ENCODE measurements at places on chromosomes 2 and 18.

DNA sequence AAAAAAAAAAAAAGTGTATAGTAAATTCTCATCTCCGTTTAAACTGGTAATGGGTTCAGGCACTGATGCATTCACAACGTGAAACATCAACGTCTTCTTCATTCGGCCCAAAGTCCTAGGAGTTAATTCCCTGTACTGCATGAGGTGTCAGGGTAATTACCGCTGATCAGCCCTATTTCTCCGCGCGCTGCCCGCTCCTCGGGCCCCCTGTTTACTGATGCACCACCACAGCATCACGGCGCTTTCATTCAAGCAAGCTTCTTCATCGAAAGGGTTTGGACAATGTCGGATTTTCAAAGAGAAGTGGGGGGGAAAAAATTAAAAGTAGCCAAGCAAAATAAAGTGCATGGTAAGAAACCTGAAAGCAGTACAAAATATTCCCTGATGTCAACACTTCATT, 352.0 kb upstream of the POU3F3 start:
- DNase-seq, result no peak

DNA sequence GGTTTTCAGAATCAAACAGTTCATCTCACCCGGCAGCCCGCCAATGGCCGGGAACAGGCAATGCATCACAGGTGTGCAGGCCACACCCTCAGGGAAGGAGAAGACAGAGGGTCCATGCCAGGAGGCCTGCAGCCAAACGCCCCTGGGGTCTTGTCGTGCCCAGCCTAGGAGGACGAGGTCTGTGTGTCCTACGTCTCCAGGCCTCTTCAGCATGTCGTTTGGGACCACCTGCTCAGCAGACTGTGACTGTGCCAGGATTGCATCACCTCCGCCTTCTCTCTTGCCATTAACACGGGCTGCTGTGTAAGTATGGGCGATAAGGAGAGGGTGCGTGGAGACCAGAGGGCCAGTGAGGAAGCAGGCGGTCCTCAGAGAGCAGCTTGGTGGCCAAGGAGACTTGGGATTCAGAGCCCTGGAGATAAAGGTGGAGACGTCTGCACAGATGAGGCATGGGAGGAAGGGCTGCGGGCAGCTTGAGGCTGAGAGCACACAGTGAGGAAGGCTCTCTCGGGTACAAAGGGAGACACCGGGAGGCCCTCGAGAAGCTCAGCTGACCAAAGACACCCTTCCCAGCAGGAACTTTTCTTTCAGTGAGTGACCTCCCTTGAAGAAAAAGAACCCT, 37.4 kb upstream of the KLHL29 start:
- DNase-seq, result no peak

DNA sequence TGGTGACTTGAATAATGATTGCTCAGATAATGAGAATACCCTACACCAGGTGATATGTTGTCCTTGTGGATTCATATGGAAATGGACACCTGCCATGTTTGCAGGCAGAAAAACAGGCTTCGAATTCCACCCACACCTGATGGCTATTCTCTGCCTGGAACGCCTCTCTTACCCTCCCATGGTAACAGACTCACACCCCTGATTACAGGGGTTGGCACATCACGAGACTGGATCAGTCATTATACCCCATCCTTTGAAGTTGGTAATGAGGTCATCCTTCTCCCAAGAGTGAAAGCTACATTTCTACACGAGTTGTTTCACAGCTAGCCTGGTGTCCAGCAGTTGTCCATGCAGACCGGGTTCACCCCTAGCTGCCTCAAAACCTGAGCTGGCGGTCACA, 71.4 kb upstream of the MBOAT2 start:
- no peak for DNase-seq

- DNase-seq, result no peak
Observed at GRCh38 chr2:203972066-203972465, 35.5 kb downstream of the ICOS start.

- DNase-seq, result no peak
Observed at GRCh38 chr2:173851141-173851641, 114.0 kb downstream of the SP3 start.

DNA sequence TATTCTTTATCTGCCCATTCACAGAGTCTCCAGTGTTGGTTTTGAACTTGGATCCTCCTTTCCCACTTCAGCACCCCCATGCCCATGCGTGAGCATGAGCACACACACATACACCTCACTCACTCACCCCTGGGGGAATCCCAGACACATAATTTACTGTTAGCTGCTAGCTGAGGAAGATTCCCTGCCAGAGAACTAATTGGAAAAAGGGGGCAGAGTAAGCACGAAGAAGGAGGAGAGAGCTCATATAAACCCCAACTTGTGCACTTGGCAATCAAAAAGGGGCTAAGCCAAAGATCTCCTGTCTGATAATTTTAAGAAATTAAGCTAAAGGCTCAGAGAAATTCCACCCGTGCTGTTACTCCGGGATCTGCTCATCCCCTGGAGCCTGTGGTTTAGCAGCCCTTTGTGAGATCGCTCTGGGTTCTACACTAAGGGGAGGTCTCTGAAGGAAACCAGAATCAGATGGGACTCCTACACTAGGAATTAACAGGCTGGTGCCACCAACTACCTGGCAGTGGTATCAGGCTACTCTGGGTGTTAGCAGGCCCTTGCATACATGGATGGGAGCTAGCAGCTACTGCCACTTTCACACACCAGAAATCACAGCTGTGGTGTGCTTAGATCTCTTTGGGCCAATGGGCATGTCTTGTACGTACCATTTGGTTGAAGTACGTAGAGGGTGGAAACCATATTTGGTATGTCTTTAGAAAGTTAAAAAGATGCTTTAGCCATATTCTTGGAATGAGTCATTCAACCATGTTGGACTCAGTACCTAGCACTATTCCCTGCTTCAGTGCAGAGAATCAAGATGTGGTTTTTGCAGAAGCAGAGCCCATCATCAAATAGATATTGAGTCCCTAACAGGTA, 95.6 kb upstream of the SLC14A2 start:
- no peak for DNase-seq

- DNase-seq, result no peak
Observed at GRCh38 chr2:64738026-64738425, 84.3 kb upstream of the SERTAD2 start.

GRCh38 chr2:240304746-240305161, 130.7 kb upstream of the GPC1 start:
- DNase-seq, result no peak

DNA sequence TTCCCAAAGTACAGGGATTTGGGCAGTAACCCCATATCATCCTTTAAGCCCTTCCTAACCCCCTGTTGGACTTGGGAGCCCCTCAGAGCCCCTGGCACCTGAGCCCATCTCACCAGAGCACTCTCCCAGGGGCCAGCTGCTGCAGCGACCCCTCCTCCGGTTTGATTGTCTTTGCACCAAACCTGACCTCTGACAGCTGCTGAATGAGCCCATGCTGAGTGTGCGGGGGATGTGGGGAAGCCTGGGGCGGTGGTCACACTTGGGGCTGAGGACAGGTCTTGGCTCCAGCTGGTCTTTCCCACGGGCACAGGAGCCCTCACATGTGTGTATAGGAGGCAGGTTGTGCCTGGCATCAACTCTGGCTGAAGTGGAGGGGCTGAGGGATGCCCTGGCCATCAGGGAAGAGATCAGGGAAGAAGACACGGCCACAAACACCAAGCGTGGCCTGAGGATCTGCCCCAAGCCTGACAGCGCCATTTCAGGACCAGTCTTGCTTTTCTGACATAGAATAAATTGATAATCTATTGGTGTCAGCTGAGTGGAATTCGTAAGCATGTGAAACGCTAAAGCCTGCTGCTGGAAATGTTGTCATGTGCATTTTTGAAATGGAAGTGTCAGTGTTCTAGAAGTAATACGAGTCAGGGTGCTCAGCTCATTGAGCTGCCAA, 102.4 kb downstream of the ACKR3 start:
- DNase-seq, result no peak

GRCh38 chr2:11237122-11237521, 81.9 kb downstream of the SLC66A3 start:
- DNase-seq, result no peak

DNA sequence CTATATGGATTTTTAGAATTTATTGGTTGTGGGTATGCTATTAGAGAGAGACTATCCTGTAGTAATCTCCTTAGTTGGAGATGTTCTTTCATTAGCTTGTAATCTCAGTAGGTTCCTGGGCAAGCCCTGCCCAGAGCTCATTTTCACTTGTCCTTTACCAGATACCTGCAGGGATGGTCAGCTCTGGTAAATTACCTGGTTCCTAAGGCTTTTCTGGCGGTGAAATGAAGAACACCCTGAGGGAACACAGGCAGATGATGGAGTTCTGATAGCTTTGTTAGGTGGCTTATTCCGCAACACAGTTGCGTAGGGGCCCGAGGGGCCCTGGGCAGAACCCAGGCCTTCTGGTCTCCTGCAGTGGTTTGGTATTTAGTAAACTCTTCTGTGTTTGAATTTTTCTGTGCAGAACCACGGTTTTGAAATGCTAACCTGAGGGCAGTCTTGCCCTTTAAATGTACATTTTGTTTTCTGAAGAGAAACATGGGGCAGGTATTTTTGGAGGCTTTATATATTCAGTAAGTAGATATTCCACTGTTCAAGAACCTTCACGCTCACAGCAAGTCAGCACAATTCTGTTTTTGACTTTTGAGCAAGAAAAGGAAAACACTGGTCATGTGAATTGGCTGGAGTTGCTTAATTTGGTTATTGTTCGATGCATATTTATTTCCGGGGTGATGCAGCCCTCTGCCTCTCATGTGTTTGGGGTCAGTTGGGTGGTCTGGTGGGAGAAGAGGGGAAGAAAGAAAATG, 22.4 kb downstream of the ZNF532 start:
- DNase-seq, result no peak
